SK-MEL-5 (cell line): ENCODE measurements at places on chromosomes 3 and 15.

DNA sequence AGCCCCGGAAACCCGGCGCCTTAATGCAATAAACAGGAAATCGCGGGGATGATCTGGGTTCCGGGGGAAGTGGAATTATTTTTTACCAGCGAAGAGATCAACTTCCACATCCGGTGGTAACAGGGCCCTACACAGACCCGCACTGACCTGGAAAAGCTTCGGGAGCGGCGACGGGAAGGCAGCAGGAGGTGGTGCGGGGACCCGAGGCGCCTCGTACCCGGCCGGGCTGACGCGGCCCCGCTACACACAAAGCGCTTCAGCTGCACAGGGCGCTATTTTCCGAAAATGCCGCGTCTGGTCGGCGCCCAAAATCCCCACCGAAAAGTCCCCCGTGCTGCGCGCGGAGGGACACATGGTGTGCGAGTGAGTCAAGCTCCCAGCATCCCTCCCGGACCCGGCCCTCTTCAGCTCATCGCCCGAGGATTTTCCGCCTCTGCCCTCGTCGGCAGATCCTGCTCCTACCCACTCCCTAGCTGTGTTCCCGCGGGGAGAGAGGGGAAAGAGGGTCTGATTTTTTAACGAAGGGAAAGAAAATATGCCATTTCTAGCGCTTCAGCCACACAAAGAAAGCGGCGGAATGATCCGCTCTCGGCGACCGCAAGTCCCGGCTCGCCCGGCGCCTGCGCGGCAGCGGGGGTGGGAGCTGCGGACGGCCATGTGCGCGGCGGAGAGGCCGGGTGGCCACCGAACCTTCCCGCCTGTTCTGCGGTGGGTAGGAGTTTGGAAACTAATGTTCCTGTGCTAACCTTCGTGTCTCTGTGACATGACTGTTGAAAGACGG lies at the start of gene GABPB1:
Gene GABPB1 (minus strand): TSS at position 361 of the 781 bp plus-strand sequence. CDS start 45,400 bp downstream, outside the sequence.
- peak; percentile 81 for DNase-seq

DNA sequence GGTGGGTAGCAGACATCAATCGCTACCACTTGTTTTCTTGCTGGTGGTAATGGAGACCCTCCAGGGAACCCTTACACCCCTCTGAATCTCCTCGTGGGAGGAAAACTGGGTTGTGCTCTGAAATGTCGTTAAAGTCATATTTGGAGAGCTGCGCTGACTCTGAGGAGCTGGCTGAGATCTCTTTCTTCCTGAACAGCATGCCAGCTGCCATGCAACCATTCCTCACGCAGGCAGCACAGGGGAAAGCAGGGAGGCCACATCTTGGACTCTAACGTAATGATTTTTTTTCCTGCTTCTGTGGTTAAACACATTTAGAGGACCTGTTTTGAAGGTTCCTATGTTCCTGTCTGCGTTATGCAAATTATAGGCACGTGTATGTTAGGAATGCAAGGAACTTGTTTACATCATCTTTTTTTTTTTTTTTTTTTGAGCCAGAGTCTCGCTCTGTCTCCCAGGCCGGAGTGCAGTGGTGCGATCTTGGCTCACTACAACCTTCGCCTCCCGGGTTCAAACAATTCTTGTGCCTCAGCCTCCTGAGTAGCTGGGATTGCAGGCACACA lies 156.7 kb downstream of the TJP1 start:
- no peak for DNase-seq

GRCh38 chr15:96187341-96188305 lies 142.9 kb upstream of the NR2F2 start:
- DNase-seq = no peak

- DNase-seq = no peak
Observed at GRCh38 chr3:16437640-16438039, 75.9 kb downstream of the RFTN1 start.

GRCh38 chr3:2099028-2099671 lies 484 bp downstream of the CNTN4 start:
- DNase-seq = no peak

DNA sequence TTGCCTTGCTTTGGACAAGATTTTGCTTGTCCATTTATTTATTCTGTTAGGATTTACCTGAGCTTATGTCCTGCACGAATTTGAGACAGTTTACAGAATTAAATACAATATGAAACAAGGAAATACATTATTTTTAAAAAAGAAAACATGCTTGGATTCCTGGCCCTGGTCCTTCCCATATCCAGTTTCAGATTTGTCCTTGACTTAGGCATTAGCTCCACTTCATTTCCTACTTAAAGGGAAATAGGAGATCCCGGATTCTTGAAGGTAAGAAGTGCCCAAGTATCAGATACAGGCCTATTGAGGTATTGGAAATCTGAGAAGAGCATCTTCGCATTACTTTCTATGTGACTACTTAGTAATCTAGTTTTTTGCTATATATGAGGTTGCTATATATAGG lies 672.0 kb downstream of the SI start:
- DNase-seq = no peak

DNA sequence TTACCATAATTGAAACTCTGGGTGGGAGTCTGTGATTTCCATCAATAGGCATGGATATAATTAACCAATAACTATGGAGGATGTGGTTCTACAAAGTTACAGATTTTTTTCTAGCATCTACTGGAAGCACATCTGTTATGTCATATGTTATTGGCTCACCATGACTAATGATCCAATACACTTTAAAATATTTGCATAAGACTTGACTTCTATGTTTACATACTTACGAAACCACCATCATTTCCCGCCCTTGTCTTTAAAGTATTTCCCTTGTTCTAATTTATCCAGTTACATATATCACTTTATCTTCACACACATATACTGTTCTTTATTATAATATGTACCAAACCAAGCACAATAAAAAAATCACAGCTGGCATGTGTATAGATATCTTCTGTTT lies 380.3 kb upstream of the CBLB start:
- DNase-seq = no peak

DNA sequence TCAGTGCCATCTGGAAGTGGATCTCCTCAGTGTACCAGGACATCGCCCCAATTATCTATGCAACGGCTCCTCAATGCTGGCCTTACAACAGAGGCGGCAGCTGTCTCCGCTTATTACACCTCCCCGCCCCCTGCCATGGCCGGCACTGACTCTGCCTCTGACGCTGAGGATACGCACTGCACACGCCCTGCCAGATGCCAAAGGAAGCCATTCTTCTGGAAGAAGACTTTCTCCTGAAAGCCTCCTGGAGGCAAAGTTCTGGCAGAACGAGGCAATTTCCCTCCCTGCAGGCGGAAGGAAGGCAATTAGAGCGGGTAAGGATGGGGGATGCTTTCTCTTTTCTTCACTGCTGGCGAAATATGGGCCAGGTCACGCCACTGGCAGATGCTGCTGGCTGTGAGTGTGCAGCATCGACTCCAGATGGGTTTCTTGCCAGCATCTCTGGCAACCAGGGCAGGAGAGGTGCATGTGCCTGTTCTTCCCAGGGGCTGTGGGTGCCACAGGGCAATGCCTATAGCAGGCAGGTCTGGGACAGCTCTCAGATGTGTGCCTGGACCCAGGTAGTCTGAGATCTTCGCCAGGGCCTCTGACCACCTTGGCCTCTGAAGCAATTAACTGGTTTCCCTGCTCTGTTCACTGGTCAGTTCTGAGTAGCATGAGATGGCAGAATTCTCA lies 62.2 kb upstream of the MRPS22 start:
- no peak for DNase-seq

DNA sequence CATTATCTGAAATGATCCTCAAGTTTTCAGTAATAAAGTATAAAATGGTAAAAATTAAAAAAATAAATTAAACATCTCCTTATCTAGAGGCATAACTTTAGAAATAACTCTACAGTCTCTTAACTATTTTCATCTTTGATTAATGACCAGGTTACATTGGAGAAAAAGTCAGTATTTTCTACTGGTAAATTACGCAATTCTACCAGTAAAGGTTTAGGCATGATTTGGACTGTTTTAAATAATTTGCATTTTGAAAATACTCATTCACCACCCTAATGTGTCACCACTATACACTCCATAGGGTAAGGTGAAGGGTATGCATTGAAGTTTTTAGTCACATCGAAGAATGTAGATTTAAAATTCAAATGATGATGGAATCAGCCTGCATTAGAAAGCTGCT lies 45.9 kb upstream of the BCHE start:
- no peak for DNase-seq

DNA sequence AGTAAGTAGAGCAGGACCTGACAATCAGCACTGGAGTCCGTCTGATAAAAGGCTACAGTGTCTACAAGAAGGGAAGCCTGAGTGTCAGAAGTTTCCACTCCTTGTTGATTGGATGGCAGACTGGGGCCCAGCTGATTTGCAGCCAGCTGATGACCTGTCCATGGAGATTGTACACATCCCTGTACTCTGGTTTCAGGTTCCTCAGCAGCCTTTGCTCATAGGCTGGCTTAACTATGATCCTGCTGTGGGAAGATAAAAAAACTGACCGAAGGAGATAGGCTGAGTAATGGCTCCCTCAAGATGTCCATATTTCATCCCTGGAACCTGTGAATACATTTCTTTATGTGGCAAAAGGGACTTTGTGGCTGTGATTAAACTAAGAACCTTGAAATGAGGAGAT lies 11.7 kb upstream of the LACTB start:
- DNase-seq = no peak

DNA sequence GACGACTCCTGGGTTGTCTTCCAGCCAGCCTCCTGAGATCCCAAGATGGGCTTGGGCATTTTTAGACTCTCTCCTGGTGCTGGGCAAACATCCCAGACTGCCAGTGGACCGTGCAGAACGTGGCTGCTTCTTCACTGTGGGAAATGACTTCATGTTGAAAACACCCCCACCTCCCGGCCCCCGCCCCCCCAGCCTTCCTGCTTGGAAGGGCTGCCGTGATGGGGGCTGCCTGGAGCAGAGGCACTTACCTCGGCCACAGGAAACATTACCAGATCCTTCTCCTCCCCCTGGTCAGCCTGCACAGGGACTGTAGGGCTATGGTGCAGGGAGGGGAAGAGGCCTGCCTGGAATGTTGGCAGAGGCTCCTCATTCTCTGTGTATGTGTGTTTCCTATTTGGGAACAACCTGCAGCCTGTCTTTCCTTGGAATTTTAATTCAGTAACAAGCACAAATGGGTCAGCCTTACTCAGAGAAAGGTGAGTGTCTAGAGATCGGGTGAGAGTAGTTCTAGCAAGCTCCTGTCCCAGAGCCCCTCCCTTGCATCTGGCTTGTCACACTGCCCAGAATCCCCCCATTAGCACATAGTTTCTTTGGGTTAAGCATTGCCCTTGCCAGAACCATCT lies 90.8 kb downstream of the ANP32A start:
- DNase-seq = no peak

DNA sequence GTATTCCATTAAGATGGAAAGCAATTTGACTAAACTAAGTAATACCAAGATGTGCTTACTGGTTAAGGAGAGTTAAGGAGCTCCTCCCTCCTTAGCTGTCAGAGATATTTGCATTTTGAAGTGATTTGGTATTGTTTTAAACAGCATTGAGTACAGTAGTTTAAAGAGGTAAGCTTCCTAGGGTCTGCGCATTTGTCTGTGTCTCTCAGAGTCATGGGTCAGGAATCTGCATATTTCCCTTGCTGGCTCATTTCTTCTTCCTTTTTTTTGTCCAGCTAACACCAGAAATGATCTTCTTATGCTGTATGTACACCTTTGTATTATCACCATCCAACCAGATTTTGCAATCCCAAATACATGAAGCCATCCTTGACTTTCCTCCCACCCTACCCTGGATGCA lies 163.0 kb upstream of the BFSP2 start:
- no peak for DNase-seq

DNA sequence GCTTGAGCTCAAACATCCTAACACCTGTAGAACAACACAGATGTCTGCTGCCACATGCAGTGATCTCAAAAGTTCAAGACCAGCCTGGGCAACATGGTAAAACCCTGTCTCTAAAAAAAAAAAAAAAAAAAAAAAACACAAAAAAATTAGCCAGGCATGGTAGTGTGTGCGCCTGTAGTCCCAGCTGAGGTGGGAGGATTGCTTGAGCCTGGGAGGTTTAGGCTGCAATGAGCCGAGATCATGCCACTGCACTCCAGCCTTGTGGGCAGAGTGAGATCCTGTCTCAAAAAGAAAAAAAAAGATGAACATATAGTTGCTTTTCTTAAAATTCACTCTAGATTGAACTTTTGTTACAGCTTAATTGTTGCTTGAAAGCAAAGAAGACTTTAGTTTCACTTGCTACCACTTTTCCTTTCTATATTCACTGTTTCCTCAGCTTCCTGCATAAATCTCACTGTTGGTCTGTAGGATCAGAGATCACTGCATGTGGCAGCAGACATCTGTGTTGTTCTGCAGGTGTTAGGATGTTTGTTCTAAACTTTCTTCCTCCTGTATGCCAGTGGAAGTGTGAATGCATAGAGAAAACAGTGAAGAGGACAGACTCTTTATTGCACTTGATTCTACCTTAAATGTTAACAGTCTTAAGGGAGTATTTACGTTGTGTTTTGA lies 12.6 kb downstream of the RAB11A start:
- DNase-seq = no peak

- peak; percentile 54 for DNase-seq
Observed at GRCh38 chr15:44710236-44711095, 657 bp downstream of the PATL2 start.

GRCh38 chr3:25291481-25291905 lies 136.6 kb upstream of the RARB start:
- DNase-seq = no peak

GRCh38 chr3:182967218-182968204 lies 12.8 kb downstream of the DCUN1D1 start:
- DNase-seq = no peak

DNA sequence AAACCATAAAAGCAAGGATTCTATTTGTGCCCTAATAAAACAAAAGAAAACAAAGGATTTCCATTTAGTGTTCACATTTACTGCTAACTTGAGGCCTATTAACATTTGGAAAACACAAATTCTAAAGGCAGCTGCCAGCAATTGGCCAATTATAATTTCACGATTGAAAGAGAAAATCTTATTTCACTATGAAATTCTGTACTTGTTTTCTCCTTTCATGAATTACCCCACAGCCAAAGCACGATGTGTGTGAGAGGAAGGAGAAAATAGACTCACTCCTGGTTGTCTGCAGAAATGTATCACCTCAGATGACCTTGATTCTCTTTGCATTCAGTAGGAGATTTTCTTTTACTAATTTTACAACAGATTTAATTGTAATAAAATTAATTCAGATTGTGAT lies 242.8 kb upstream of the GBE1 start:
- no peak for DNase-seq

DNA sequence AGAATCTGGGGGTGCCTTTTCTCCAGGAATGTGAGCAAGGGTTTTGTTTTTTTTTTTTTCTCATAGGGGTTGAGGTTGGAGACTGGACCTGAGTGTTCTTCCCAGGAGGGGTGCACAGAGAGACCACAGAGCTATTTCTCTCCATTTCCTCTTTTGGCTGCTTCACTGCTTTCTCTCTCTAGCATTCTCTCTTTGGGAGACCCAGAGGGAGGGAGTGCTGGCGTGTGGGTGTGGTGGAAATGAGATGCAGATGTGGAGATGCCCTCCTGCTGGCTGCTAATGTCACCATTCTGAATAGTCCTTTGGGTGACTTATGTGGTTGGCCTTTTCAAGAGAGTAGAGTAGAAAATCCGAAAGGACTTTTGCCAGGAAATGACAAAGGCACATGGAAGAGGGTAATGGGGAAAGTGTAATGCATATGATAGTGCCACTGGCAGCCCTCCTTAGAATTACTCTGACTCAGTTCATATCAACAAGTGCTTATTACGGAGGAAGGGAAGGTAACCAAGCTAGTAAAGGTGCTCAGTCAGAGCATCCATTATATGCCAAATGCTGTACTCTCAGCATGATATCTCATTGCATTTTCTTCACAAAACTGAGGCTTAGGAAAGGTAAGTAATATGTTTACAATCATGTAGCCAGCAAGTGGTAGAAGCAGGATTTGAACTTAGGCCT lies 1.9 kb downstream of the SYN2 start:
- DNase-seq = no peak

- no peak for DNase-seq
Observed at GRCh38 chr15:22780267-22780666, 6.2 kb upstream of the NIPA1 start.
